Cardiac fibroblast (primary cell): ENCODE measurements at places on chromosomes 12 and 14.

GRCh38 chr12:115191342-115191741 lies 507.4 kb upstream of the TBX3 start:
- no peak for DNase-seq

GRCh38 chr14:64705381-64706118 lies 1.3 kb downstream of the PLEKHG3 start:
- DNase-seq, result no peak

- DNase-seq, result peak; percentile 14
Measured at GRCh38 chr12:23098110-23098509, 473.1 kb downstream of the ETNK1 start.

- no peak for DNase-seq
Measured at GRCh38 chr12:108868781-108869180, 11.1 kb upstream of the DAO start.

- DNase-seq, result no peak
Measured at GRCh38 chr14:22890416-22890815, 7.4 kb downstream of the REM2 start.

DNA sequence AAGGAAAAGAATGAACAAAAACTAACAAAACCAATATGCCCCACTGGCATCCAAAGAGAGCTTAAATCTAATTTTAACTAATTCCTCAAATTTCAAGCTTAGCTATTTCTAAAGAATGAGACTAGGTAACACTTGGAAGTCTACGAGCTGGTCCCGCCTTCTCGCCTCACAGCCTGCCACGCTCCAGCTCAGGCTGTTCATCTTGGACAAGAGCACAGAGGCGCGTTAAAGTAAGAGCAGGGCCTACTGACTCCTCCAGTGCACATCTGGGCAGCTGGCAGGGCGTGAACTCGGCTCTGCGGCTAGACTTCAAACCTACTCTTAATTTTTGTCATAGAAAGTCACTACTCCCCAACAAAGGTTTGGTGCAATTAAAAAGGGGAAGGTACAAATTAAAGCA lies 64.6 kb downstream of the DICER1 start:
- DNase-seq, result no peak

- DNase-seq, result no peak
Measured at GRCh38 chr12:51692016-51692415, 101.0 kb downstream of the SCN8A start.

GRCh38 chr14:98940693-98941437 lies 331.1 kb downstream of the BCL11B start:
- DNase-seq, result no peak

GRCh38 chr14:85187521-85187920 lies 342.4 kb upstream of the FLRT2 start:
- no peak for DNase-seq

DNA sequence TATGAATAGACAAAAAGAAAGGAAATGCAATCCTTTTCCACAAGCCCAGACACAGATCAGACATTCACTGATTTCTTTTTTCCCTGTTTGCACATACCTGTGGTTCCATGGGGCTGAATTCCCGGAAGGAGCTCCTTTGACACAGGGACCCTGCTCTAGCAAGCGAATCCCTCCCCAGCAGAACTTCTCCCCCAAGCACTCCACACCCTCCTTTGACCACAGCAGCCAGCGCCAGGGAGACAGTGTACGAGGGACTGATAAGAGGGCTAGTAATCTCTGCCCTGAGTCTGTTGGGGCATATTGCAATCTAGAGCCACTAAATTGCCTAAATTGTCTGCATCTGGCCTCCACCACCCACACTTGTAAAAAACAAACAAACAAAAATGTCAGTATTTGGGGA lies 83.4 kb upstream of the NTF3 start:
- DNase-seq, result no peak

DNA sequence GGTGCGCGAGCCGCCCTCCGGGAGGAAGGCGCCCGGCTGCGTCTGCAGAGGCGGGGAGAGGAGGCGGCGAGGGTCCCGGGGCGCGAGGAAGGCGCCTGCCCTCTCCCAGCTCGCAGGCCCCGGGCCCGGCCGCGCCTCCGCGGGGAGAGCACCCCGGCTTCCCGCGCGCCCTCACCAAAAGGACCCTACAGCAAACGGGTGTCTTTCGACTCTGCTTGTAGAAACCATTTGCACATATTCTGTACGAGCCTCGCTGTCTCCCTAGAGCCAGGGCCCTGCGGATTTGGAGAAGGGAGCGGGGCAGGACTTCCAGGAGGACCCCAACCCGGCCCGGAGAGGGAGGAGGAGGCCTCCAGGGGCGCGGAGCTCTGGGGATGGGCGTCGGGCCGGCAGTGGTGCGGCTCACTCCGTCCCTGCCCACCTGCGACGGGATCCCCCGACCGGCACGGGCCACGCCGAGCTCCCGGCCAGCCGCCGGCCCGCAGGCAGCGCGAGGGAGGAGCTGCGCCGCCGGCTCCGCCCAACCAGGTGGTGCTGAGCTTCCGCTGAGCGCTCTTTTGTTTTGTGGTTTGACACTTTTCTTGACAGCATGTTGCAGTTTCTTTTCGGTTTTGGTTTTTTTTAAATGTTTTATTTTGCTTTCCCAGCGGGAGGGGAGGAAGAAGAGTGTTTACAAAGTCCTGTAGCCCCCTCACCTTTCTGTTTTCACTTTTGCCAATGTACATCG lies 103.3 kb upstream of the FKBP4 start:
- no peak for DNase-seq

DNA sequence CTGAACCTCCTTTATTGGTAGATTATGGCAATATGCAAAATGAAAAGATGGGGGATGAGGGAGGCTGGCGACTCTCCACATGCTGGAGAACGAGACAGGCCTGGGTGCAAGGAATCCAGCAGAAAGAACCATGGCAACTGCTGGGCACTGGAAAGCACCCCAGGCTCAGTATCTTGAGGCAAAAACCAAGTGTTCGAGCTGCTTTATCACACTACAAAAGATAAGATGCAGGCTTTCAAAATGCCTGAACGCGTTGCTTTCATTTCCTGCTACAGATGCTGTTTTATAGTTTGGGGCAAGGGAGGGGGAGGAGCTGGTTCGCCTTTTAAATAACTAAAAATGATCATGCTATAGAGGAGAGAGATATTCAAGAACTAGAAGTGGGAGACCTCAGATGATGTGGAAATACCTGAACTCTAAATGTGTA lies 38.9 kb downstream of the NIN start:
- no peak for DNase-seq

GRCh38 chr12:127660961-127661360 lies 606.0 kb upstream of the TMEM132C start:
- no peak for DNase-seq

DNA sequence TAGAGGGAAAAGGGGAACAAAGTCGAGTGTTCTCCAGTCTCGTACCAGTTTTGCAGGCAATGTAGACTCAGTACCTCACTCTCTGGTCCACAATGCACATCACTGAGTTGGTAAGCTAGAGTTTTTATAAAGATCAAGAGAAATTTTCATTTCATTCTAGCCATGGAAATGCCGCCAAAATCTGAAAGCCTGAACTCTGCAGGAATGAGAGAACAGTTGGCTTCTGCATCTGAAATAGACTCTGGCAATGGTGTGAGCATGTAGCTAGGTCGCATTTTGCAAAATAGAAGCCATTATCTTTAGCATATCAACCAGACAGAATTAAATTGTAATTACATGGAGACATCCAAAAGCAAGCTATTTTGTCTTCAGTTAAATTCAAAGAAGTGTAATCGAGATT lies 381.0 kb downstream of the NOVA1 start:
- DNase-seq, result no peak

DNA sequence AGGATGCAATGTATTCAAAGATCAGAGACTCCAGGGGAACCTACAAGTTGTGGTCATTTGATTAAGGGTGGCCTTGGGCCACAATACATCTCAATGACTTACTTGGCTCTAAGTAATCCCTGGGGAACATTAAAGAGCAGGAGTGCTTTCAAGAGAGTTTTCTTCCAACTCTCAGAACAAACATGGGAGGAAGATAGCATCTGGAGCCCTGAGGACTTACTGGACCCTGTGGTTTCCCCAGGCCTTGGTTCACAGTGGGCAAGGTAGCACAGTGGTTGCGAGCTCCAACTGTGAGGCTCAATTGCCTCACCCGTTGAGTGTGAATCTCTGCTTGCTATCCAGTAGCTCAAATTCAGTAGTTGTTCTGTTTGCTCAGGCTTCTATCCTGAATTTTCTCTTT lies 32.4 kb downstream of the STXBP6 start:
- DNase-seq, result no peak

- no peak for DNase-seq
Measured at GRCh38 chr12:12564911-12565310, 2.2 kb upstream of the DUSP16 start.

DNA sequence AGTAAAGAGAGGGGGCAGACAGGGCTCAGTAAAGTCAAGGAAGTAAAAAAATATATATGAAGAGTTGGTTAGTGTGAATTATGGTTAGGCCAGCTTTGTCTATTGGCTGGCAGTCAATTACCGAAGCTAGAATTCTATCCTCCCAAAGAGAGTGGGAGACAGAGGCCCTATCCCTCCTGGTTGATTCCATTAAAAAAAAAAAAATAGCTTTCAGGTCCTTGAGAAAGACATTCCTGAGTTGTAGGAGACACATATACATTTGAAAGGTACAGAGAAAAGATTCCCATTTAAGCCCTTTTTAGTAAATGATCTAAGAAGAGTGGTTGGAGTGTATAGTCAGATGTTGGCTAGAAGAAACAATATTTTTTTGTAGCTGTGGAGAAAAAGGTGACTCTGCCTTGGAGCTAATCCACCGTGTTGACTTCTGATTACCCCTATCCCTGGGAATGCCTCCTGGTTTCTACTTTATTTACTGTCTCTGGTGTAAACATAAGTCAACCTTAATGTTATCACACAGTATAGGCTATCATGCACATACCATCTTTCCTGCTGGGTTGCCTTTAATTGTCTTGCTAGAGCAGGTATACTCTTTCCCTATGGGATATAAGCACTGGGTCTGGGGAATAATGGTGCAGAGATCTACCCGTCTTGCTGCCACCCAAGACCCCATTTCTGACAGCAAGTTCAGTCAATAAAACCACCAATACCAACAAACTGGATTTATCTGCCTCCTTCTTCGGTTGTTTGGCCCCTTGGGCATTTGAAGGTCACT lies 859.9 kb upstream of the ATXN7L3B start:
- no peak for DNase-seq

GRCh38 chr12:9449181-9449580 lies 158.5 kb downstream of the KLRB1 start:
- DNase-seq, result no peak

GRCh38 chr14:58901826-58902225 lies 264.1 kb downstream of the DACT1 start:
- no peak for DNase-seq

- peak; percentile 56 for DNase-seq
Measured at GRCh38 chr12:50734409-50735263, 29.3 kb upstream of the ATF1 start.

GRCh38 chr14:45125754-45126153 lies 8.5 kb downstream of the FKBP3 start:
- DNase-seq, result no peak

- DNase-seq, result no peak
Measured at GRCh38 chr12:129423041-129423580, 480.7 kb downstream of the TMEM132D start.

- peak; percentile 59 for DNase-seq
Measured at GRCh38 chr12:26940516-26941214, 2.4 kb downstream of the FGFR1OP2 start.

- peak; percentile 31 for DNase-seq
Measured at GRCh38 chr14:50311337-50311971, 575 bp downstream of the L2HGDH start.

GRCh38 chr14:59354666-59355065 lies 110.5 kb downstream of the GPR135 start:
- peak; percentile 43 for DNase-seq

GRCh38 chr14:99887407-99887806 lies 94.2 kb downstream of the EML1 start:
- no peak for DNase-seq
